ENCODE measurements at places on chromosomes 3 and 15.

DNA sequence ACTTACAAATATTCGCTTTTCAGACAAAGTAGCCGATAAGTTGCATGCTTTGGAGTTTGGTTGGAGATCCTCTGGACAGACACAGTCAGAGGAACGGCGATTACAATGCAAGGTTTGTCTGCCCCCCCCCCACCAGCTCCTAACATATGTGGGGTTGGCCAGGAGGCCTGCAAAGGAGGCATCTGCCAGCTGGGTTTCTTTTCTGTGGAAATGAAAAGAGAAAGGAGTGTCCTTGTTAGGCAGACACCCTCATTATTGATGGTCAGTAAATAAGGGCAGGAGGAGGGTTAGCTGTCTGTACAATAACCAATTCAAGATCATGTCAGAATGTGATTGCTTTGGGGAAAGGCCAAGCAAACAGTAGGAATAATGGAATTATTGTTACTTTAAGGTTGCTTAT, 49.1 kb downstream of the TLNRD1 start:
- no peak for DNase-seq

GRCh38 chr15:85580879-85581278, 200.5 kb downstream of the AKAP13 start:
- DNase-seq = no peak

DNA sequence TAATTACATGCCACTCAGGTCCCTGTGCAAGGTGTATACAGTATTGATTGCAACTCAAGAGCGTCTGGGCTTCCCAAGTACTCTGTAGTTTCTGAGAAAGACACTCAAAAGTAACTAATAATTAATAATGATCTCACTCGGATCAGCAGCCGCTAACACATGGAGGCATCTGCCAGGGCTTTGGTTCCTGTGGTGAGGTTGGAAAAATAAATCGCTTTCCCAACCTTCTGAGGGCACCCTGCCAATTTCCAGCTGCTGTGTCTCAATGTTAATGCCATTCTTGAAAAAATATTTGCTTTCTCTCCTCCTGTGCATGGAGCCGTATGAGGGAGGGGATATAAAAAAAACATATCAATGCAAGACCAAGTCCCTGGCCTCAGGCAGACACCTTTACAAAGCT, 116.5 kb upstream of the SLC2A2 start:
- DNase-seq = no peak

GRCh38 chr3:191356631-191357439, 26.5 kb upstream of the UTS2B start:
- DNase-seq = no peak

- no peak for DNase-seq
Observed at GRCh38 chr3:167884481-167884880, 149.0 kb downstream of the SERPINI1 start.

DNA sequence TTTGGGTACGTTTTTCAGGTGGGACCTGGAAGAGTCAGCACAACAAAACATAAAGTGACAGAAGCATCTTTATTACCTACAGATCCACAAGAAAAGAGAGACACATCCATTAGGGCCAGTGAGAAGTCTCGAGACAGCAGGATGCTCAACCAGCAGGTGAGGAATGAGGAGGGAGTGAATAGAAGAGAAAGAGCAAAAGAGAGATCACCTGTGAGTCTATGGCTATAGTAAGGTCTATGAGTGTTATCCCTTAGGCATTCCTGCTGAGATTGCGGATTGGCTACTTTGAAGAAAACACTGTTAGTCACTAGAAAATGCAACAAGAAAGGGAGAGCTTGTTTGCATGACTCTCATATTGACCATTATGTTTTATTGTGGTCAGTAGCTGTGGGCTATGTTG, 1556.2 kb upstream of the GBE1 start:
- no peak for DNase-seq

DNA sequence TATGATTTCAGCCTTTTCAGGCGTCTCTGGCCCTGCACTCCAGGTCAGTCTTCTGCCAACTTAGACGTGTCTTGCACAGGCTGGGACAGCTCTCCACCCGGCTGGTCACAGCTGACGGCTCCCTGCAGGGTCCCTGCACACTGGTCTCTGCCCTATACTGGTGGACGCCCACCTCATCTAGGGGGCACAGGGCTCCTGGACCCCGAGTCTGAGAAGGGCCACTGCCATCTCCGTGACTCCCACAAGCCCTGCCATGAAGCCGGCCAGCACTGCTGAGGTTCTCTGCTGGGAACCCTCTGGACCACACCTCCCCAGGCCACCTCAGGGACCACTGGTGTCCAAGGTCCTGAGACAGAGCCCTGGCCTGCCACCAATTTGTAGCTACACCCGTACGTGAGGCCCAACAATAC, 40.5 kb downstream of the CYFIP1 start:
- DNase-seq = no peak

- DNase-seq = no peak
Observed at GRCh38 chr15:68209735-68210408, 4.7 kb upstream of the CALML4 start.

DNA sequence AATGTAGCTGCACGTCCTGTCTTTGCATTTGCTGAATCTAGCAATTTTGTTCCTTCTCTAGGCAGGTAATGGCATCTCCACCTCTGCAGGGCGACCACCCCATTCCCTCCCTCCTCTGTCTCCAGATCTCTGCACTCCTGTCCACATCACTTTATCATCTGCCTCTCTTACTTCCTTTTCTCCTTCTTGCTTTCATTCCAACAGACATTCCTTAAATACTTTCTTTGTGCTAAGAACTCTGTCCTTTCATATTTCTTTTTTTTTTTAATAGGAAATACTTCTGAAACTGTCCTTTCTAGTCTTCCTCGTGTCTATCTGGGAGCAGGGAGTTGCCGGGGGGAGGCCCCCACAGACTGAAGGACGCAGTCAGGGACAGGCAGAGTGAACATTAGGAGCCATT, 7.2 kb downstream of the ITIH3 start:
- no peak for DNase-seq

- DNase-seq = no peak
Observed at GRCh38 chr15:29063646-29064045, 177.9 kb downstream of the APBA2 start.

DNA sequence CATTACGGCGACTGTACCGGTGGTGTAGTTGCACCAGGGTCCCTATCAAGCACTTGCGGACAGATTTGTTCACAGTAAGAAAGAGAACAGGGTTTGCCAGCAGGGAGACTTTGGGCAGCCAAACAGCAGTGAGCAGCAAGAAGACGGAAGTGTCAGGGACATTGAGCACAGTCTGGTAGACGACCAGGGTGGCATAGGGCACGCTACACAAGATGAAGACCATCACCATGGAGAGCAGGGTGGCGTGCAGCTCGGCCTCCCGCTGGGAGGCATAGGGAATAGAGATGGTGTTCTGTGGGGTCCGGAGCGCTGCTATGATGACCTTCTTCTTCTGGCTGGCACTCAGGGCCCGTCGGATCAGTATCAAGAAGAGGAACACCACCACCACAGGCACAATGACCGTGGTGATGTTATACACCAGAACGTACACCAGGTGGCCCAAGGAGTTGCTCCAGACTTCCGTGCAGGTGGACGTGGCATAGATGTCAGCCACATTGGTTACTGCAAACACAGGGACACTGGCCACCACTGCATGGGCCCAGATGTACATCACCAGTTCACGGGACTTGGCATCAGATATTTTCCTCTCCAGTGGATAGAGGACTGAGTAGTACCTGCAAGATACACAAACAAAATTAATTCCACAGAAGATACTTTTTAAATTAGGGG, 19.1 kb upstream of the FSIP1 start:
- DNase-seq = no peak

DNA sequence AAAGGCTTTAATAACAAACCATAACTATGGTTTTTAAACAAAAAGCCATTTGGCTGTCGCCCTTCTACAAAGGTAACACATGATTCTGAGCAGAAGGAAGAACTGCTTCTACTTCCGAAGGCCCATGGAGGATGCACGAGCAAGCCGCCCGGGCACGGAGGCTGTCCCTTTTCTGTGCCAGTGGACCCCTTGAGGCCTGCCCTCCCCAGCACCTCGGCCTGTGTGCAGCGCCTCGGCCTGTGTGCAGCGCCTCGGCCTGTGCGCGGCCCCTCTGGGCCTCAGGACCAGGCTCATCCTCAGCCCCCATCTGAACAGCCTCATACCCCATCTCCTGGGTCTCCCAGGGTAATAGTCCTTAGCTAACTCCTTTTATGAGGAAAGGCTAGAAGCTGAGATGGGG, 329.5 kb downstream of the OCA2 start:
- DNase-seq = no peak

- no peak for DNase-seq
Observed at GRCh38 chr3:54232618-54233017, 110.3 kb downstream of the CACNA2D3 start.

GRCh38 chr3:53043738-53044137, 2.1 kb downstream of the SFMBT1 start:
- DNase-seq = no peak

DNA sequence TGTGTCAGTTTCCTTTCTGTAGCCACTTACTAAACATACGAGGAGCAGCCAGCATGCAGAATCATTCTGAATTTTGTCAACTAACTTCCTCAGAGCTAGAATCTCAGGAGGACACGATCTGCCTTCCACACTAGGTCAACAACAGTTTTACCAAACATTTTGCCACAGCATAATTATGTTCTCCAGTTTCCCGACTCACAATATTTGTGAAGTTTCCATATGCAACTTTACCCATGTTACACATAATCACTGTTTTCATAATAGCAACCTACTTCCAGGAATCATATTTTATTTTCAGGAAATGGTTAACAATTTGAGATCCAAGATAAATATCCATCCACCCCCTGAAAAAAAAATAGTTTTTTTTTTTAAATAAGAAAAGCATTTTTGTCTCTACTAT, 595.0 kb downstream of the PYDC2 start:
- DNase-seq = no peak

- DNase-seq = no peak
Observed at GRCh38 chr3:39013289-39013688, 38.5 kb downstream of the SCN11A start.

- no peak for DNase-seq
Observed at GRCh38 chr3:62919784-62920465, 44.7 kb upstream of the CADPS start.

- DNase-seq = no peak
Observed at GRCh38 chr15:59399465-59400102, 26.9 kb upstream of the MYO1E start.

DNA sequence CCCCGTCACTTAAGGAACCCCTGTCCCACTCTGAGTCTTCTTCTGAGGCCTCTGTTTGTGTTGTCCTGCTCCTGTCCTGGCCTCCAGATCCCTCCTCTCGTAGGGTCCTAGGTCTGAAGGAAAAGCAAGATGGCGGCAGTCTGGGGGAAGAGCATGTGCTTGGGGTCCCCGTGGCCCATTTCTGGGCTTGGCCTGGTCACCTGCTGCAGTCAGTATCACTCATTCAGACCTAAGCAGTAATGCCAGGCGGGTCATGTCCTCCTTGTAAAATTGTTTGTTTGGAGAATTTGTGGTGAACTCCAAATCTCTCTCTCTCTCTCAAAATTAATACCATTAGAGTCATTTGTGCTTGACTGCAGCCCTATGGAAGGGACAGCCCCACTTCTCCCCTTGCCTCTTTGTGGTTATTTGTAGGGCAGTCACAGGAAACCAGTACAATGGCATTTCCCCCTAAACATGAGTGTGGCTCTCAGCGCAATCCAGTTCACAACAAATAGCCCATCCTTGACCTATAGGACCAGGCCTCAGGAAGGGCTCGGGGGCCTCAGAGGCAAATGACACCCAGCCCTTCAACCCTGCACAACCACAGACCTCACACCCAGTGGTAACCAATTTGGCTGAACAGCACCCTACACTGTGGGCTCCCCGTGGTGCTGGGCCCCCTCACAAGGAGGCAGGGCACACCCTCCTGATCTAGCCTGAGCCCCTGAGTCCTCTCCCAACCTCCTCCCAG, 173.5 kb downstream of the OR4M2 start:
- DNase-seq = no peak

GRCh38 chr3:138732456-138732855, 102.3 kb downstream of the PIK3CB start:
- DNase-seq = no peak

DNA sequence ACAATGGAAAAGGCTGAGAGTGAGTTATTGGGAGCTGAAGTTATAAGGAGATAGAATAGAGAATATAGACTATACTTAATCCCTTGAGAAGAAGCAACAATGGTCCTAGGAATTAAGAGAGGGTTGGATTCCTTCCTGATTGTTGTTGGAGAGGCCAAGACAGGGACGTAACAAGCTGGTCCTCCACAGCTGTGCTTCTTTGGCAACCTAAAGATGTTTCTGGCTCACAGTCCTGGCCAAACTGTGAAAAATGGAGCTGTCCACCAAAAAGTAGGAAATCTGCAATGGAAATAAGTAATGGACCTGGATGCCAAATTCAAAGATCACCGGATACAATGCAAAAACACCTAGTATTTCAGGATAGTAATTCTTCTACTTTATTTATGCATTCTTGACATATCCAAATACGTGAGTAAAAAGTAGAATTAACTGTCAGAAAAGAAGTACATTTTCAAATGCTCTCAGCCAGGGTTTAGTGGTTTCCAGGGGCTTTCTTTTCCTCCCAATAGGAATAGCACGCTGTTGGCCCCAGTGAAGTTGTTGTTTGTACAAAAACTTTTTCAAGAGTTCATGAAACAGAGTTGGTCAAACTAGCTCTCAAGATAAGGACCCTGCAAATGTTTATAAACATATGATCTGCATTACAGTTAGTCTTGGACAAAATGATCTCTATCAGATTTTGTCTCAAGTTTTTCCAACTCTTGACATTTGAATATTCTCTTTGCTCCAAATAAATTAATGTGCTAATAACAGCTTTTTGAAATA, 28.3 kb downstream of the CERS3 start:
- DNase-seq = no peak

- DNase-seq = no peak
Observed at GRCh38 chr3:166362698-166363097, 525.5 kb upstream of the BCHE start.

DNA sequence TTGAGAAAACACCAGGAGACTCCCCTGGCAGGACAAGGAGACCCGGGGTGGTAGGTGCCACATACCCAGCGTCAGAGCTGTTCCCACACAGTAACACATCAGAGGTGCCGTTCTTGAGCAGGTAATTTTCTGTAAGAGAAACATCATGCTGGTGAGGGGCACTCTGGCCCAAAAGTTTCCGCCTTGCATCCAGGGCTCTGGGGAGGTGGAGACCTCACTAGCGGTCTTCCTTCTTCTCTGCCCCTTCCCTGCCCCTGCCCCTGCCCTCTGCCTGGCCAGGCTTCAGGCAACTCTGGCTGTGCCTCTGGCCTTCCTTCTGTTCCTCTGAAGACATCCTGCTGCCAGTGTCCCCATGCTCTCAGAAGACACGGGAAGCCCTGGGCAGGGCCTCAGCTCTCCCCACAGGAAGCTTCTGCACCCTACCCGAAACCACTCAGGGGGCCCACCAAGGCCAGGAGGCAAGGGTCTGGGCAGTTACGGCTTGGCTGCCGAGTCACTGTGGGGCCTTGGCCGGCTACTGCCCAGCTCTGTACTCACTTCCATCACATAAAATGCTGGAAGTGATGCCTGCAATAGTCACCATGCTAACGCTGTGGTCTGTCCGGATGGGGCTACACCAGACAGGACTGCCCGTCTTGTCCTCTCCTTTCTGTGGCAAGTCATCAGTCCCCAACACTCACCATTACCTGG, 41.3 kb downstream of the SCN5A start:
- no peak for DNase-seq

- no peak for DNase-seq
Observed at GRCh38 chr3:108838436-108838835, 15.8 kb downstream of the TRAT1 start.

All from left kidney (tissue), 8 donors.